ENCODE measurements at places on chromosomes 13 and 19. TPM values are rescaled to one million over a fixed set of nuclear protein-coding genes. Genes with fewer than 3 reads are reported as not detected.

CYP4F2 gene
- not detected for total RNA-seq

DNA sequence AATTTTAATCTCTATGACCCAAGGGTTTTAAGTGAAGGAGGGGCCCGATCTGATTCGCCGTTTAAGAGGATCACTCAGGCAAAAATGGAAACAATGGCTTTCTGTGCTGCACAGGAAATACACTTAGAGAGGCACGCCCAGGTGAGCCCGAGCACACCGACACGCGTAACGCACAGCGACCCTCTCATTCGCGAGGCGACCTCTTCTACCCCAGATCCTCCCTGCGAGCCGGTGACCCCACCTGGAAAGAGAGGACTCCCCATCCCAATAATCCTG, 216 bp downstream of the SH2D3A start:
- H3K4me3 ChIP-seq: no peak overlapping the region
- H3K27ac ChIP-seq: no peak overlapping the region
- no peak for DNase-seq
- H3K36me3 ChIP-seq: no peaks in the 10 kb centered on the region

- no peak overlapping the region for H3K27ac ChIP-seq
- peaks cover 10% of the 10 kb centered on the region for H3K4me1 ChIP-seq
- no peaks in the 10 kb centered on the region for H3K27me3 ChIP-seq
- H3K4me3 ChIP-seq: no peak overlapping the region
- DNase-seq: no peak
- peaks cover 46% of the 10 kb centered on the region for H3K36me3 ChIP-seq
Measured at GRCh38 chr19:51694318-51695085, 1.4 kb downstream of the SPACA6 start.

- H3K36me3 ChIP-seq: no peaks in the 10 kb centered on the region
- no peaks in the 10 kb centered on the region for H3K4me1 ChIP-seq
- peaks cover 2% of the 10 kb centered on the region for H3K27me3 ChIP-seq
- no peak overlapping the region for H3K4me3 ChIP-seq
- DNase-seq: no peak
- no peak overlapping the region for H3K27ac ChIP-seq
Measured at GRCh38 chr19:41159881-41160280, 33.1 kb upstream of the CYP2S1 start.

GRCh38 chr13:25489238-25489637, 117.5 kb downstream of the ATP8A2 start:
- H3K27ac ChIP-seq: no peak overlapping the region
- H3K4me3 ChIP-seq: no peak overlapping the region
- DNase-seq: no peak
- no peaks in the 10 kb centered on the region for H3K4me1 ChIP-seq

ASF1B gene
- total RNA-seq: 39.1 TPM

DNA sequence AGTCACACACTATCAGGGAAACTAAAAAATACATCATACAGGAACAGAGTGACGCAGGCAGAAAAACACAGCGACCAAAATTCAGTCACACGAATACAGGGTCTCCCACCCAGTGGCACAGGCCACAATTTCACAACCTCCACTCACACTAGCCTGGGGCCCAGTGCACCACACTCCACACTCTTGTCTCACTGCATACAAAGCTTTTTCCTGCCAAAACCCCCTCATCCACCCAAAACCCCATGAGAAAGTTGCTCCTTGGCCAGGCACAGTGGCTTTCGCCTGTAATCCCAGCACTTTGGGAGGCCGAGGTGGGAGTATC, 1.2 kb downstream of the S1PR5 start:
- peaks cover 69% of the 10 kb centered on the region for H3K27me3 ChIP-seq
- no peak overlapping the region for H3K27ac ChIP-seq

ZNF221 gene
- total RNA-seq: 6.0 TPM

IRS2 gene
- 4.4 TPM for total RNA-seq

- no peaks in the 10 kb centered on the region for H3K4me1 ChIP-seq
- no peaks in the 10 kb centered on the region for H3K27me3 ChIP-seq
- no peaks in the 10 kb centered on the region for H3K36me3 ChIP-seq
- no peak for DNase-seq
- no peak overlapping the region for H3K27ac ChIP-seq
- no peak overlapping the region for H3K4me3 ChIP-seq
Measured at GRCh38 chr13:112453874-112454647, 77.9 kb downstream of the SPACA7 start.

GRCh38 chr19:27858981-27859581, 1353.9 kb downstream of the UQCRFS1 start:
- H3K27me3 ChIP-seq: no peaks in the 10 kb centered on the region
- H3K27ac ChIP-seq: no peak overlapping the region

NDUFA11 gene
- total RNA-seq: 281 TPM

DNA sequence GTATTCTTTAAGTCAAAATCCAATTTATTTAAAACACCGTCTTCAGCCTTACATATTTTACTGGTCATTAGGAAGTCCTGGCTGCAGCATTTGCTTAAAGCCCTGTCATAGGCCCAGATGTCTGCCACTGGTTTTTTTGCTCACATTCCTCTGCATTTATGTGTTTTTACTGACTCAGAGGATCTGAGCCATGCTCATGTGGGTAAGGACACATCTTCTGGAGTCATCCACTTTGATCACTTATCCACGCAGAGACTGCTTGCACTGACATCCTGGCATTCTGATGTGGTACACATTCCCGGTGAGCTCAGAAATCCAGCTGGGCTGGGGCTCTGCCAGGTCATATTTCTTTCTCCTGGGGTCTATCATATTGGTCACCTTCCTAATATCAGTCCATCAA, 531.7 kb upstream of the ARGLU1 start:
- no peak overlapping the region for H3K27ac ChIP-seq
- no peak overlapping the region for H3K4me3 ChIP-seq
- no peaks in the 10 kb centered on the region for H3K36me3 ChIP-seq
- no peaks in the 10 kb centered on the region for H3K27me3 ChIP-seq
- no peak for DNase-seq

ZNF560 gene
- total RNA-seq: not detected

GRCh38 chr19:44662691-44663385, 8.4 kb upstream of the CEACAM19 start:
- peaks cover 37% of the 10 kb centered on the region for H3K36me3 ChIP-seq
- no peak overlapping the region for H3K27ac ChIP-seq
- H3K4me3 ChIP-seq: no peak overlapping the region

WDR87 gene
- total RNA-seq: not detected

GZMM gene
- not detected for total RNA-seq

DMWD gene
- 81.1 TPM for total RNA-seq

- no peaks in the 10 kb centered on the region for H3K27me3 ChIP-seq
- peaks cover 57% of the 10 kb centered on the region for H3K36me3 ChIP-seq
- peaks cover 14% of the 10 kb centered on the region for H3K4me1 ChIP-seq
- H3K4me3 ChIP-seq: no peak overlapping the region
- DNase-seq: no peak
- H3K27ac ChIP-seq: no peak overlapping the region
Measured at GRCh38 chr19:7932276-7932929, 6.5 kb upstream of the CTXN1 start.

URAD gene
- not detected for total RNA-seq

DNA sequence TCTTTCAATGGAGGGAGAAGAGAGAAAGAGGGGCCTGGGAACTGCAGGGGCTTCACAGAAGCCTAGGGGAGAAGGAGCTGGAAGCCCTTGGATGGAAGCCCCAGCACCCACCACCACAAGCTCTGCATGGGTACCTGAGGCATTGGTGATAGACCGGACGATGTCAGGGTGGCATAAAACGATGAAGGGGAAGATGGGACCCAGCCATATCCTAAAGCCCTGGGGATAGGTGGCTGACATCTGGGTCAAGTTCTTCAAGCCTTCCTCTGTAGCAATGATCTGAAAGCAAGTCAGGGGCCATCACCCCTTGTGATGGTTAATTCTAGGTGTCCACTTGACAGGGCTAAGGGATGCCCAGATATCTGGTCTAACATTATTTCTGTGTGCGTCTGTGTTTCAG, 11.2 kb upstream of the OR10H5 start:
- DNase-seq: no peak
- H3K27ac ChIP-seq: no peak overlapping the region
- no peak overlapping the region for H3K4me3 ChIP-seq
- H3K4me1 ChIP-seq: no peaks in the 10 kb centered on the region

- no peak overlapping the region for H3K4me3 ChIP-seq
- H3K27me3 ChIP-seq: no peaks in the 10 kb centered on the region
- no peak overlapping the region for H3K27ac ChIP-seq
- H3K4me1 ChIP-seq: peaks cover 4% of the 10 kb centered on the region
- no peaks in the 10 kb centered on the region for H3K36me3 ChIP-seq
- DNase-seq: no peak
Measured at GRCh38 chr19:51470966-51471365, 7.4 kb upstream of the CEACAM18 start.

WDR88 gene
- not detected for total RNA-seq

CRX gene
- not detected for total RNA-seq

KASH5 gene
- total RNA-seq: not detected

GSK3A gene
- 48.3 TPM for total RNA-seq

- peaks cover 6% of the 10 kb centered on the region for H3K36me3 ChIP-seq
- no peaks in the 10 kb centered on the region for H3K27me3 ChIP-seq
- peaks cover 23% of the 10 kb centered on the region for H3K4me1 ChIP-seq
- peak overlapping the region; percentile 80 for H3K4me3 ChIP-seq
Measured at GRCh38 chr19:45094137-45094536, 1.2 kb downstream of the PPP1R37 start.

DNA sequence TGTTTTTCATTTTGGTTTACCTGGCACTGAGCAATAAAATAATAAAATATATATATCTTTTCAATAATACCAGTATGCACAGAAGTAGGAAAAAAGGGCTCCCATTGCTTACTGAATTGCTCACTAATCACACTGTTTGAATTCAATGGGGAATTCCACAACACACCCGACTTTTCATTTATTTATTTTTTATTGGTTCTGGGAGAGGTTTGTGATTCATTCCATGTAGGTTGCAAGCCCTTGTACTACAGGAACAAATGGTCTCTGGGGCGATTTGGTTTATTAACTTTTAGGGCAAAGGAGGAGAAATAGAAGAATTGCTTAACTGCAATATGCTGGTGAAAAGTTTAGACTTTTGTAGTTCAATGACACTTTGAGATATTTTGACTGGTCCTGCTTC, 207.4 kb downstream of the DCT start:
- DNase-seq: no peak
- no peaks in the 10 kb centered on the region for H3K36me3 ChIP-seq
- no peak overlapping the region for H3K27ac ChIP-seq
- H3K27me3 ChIP-seq: no peaks in the 10 kb centered on the region
- H3K4me1 ChIP-seq: no peaks in the 10 kb centered on the region

SHANK1 gene
- total RNA-seq: 1.9 TPM

MCEMP1 gene
- total RNA-seq: not detected
